ENCODE measurements at places on chromosomes 16 and 17.

GRCh38 chr17:45757431-45758218, 26.5 kb upstream of the CRHR1 start:
- DNase-seq = no peak

DNA sequence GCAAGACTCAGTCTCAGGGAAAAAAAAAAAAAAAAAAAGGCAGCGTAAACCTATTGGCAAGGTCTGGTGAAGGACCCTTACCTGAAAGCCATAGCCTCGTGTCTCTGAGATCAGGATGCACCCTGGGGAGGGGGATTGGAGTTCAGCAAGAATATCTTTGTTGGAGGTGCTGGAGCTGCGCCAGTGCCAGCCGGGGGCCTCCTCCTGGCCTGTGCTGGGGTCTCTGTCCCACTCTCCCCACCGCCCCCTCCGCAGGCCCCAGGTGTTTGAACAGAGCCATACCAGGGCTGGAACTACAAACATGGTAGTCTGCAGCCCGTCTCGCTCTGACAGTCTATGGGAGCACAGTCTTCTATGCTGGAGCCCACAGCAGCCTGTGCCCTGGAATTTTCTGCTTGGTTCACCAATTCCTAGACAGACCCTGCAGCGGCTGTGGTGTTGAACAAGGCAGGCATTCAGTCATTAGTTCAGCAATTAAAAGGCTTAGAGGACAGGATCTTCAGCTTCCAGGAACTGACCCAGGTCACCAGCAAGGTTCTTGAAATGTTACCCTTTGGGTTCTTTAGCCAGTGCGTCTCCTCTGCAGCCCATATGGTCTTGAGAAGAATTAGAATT, 42.2 kb upstream of the KIFC3 start:
- no peak for DNase-seq

DNA sequence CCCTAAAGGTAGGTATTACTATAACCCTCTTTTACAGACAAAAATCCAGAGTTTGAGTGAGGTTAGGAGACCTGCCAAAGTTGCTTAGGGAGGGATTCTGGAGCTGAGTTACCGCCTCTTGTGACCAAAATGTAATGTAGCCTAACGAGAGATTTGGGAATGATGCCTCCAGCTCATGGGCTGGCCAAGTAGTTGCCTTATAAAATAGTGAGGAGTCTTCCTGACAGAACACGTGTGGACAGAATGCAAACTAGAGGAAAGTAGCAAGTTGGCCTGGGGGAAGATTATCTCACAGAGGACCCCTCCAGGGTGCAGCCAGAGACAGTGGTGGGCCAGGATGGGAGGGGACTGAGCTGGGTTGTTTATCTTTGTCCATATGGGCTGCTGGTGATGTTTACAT, 543.7 kb upstream of the CDH11 start:
- no peak for DNase-seq

DNA sequence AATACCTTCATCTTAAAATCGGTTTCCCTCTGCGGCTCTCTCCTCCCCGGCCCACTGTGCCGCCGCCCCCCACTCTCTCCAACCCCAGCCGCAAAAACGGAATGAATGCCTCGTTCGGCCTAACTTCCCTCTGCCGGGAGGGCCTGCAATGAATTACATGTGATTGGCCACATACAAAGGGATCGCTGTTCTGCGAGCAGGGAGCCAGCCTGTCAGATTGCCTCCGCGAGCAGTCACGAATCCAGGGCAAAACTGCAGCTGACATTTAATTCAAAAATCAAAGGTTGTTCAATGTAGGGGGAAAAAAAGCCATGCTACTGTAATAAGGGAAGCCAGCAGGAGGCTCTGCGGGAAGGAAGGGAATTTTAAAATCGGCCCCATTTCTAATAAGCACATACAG, 84.9 kb downstream of the TBC1D16 start:
- DNase-seq = no peak

DNA sequence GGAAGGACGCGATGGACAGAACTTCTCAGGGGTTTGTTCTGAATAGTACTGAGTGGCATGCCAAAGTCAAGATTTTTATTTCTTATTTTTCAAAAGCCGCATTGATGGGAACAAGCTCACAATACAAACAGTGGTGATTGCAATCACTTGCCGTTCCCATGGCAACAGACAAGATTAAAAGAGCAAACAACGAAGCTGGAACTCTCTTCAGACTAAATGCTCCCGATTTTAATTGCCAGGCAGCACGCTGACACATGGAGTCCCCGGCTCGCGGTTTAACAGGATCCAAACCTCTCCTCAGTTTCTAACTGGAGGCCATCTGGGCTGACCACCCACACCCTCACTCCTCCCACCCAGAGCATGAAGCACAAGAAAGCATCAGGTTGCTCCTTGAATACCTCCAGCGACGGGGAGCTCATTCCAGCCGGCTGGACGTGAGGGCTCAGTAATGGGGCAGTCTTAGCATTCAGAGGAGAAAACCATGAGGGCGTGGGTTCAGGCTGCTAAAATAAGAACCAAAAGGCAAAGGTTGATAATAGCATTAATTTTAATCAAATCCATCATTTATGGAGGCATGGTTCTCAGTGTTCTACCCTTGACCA, 41.5 kb downstream of the AIPL1 start:
- DNase-seq = no peak

DNA sequence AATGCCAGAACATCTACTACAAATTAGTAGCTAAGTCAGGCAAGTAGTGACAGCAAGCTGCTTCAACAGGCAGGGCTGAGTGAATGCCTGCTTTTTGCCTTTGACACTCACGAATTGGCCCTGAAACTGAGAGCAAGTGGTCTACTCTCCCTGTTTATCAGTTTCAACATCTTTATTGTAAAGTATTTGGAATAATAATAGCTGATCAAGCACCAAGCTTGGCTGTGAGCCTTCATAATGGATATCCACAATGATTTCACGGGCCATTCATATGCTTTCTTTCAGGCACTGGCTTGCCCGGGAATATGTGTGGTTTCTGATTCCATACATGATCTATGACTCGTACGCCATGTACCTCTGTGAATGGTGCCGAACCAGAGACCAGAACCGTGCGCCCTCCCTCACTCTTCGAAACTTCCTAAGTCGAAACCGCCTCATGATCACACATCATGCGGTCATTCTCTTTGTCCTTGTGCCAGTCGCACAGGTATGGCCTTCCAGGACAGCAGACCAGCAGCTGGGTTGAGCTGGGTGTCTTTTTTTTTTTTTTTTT, 5.2 kb downstream of the TLCD3A start:
- DNase-seq = no peak

DNA sequence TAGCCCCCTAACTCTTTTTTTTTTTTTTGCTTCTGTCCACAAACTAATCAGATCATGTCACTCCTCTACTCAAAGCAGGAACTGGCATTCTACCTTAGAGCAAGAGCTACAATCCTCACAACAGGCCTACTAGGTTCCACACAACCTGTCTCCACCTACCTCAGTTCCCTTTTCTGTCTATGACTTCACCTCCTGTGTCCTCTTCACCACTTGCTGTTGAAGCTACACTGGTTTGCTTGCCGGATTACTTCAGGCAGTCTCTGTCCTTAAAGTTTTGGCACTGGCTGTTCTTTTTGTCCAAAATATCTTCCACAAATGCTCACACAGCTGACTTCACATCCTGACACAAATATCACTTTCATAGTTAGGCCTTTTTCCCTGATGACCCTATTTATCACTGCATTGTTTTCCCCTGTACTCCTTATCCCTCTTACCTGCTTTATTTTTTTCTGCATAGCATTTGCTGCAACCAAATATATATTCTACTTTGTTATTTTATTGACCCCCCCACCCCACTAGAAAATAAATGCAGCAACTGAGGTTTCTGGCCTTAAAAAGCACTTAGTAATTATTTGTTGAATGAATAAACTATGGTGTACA, 72.0 kb downstream of the KANSL1 start:
- no peak for DNase-seq

- no peak for DNase-seq
Observed at GRCh38 chr17:18181358-18181757, 2.3 kb upstream of the ALKBH5 start.

DNA sequence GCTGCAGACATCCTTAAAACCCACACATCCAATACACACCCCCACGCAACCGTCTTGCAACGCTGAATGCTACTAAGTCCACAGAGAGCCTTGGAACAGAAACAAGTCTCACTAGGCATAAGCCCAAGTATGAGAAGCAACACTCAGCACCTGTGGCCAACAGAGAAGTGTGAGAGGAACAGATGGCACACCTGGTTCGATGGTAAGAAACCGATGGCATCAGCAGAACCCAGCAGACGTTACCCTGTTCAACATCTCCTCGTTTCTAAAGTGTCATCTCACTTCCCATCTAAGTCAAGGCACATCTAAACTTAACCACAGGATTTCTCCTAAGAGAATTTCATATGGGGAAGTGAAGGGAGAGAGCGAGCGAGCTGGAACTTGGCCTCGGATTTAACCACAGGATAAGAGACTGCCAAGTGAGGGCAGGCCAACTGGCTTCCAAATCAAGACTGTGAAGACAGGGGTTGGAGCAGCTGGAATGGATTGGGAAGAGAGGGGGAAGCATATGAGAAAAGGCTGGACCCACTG, 41.0 kb downstream of the NXPH3 start:
- no peak for DNase-seq

- DNase-seq = no peak
Observed at GRCh38 chr16:23827057-23827456, 8.7 kb upstream of the PRKCB start.

DNA sequence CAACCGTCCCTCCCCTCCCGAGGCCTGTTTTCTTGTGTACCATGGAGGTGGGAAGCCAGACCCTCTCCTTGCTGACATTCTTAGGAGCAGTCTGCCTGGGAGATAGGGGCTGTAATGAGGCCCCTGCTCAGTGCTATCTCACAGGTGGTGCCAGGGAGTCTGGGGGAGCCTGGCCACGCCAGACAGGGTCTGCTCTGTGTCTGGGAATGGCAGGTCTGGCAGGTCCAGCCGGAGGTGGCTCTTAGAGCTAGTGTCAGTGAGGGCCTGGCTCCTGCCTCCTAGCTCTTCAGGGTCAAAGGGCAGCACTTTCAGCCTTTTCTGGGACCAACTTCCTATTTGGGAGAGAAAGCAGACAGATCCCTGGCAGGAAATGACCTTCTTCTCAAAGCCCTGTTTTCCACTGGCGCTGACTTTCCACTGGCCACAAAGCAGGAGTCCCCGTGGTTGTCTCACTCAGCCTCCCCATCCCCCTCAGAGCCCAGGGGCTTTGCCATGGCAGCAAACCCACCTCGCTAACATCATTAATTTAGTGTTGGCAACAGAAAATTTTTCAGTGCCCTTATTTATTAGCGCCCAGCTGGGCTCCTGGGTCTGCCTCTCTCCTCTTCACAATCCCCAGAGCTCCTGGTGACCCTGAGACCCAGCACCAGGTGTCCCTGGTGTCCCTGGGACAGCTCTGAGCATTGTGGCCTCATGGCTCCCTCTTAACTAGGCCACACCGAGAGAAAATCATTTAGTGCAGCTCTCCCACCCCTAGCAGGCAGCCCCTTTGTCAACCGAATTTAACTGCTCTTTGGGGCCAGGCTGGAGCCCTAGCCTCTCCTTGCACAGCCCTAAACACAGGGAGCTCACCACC, 24.0 kb upstream of the DOK4 start:
- DNase-seq = no peak

DNA sequence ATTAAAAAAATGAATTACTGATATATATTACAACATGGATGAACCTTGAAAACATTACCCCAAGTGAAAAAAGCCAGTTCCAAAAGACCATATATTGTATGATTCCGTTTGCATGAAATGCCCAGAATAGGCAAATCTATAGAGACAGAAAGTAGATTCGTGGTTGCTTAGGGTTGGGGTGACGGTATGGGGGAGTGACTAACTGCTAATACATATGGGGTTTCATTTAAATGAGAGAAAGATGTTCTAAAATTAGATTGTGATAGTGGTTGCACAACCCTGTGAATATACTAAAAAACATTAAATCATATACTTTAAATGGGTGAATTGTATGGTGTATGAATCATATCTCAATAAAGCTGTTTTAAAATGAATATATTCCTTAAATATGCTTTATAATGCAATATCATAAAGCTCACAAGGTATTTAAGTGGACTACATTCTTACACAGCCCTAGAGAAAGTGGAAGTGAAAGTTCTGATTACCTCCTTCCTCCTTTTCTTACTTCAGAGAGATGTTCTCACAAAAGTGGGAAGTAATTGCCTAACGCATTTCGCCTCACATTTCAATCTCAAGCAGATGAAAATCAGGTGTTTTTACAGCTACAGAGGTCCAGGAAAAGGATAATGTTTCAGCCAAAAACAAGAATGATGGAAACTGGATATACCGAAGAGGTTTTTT, 142.7 kb upstream of the GNAO1 start:
- no peak for DNase-seq

GRCh38 chr17:39244600-39245570, 19.1 kb upstream of the STAC2 start:
- peak; percentile 31 for DNase-seq

DNA sequence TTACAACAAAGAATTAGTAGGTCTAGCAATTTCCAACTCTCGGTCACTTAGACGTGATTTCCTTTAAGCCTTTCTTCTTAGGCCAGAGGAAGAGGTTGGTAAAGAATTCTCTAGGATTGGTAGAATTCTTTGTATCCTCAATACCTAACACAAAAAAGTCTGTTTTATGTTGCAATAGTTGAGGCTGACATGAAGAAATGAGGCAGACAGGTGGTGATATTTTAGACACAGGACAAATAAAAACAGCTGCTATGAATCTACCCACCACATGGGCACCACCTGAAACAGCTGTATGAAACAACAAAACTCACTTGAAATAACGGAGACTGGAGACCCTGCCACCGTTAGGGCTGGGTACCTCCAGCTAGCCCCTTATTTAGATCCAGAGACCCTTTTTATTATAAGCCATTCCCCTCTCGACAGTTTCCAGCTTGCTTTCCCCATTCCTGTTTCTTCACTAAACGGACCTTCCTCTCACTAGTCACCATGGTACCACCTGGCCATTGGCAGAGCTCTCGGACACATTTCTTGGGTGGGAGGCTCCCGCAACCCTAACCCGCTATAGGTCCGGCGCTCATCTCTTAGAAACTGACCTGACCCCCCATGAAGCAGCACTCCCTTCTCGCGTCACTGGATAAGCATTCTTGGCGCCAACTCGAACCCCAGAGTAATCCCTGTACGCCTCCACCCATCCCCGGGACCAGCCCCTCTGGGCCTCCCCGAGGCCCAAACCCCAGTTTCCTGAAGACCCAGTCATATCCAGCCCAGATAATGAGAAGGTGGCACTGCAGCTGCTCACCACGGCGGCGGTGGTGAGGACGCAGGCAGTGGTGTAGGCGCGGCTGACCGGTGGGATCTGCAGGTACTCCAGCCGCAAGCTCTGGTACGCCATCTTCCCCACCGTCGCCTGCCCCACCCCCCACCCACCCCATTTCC, at the start of gene DERL2:
TSS of gene DERL2 (minus strand) at position 909 of the 936 bp plus-strand sequence. CDS start at position 892, 17 bp downstream.
- DNase-seq = no peak

- DNase-seq = peak; percentile 61
Observed at GRCh38 chr17:72118335-72119076, 2.3 kb upstream of the SOX9 start.
